RWPE2 (cell line): ENCODE measurements at places on chromosomes 5 and 9.
A peak's percentile ranks its signal among the peaks of the same experiment; 100 is the strongest.

- DNase-seq: no peak
These were observed 16.3 kb upstream of the GARNL3 start for GRCh38 chr9:127248241-127248640.

DNA sequence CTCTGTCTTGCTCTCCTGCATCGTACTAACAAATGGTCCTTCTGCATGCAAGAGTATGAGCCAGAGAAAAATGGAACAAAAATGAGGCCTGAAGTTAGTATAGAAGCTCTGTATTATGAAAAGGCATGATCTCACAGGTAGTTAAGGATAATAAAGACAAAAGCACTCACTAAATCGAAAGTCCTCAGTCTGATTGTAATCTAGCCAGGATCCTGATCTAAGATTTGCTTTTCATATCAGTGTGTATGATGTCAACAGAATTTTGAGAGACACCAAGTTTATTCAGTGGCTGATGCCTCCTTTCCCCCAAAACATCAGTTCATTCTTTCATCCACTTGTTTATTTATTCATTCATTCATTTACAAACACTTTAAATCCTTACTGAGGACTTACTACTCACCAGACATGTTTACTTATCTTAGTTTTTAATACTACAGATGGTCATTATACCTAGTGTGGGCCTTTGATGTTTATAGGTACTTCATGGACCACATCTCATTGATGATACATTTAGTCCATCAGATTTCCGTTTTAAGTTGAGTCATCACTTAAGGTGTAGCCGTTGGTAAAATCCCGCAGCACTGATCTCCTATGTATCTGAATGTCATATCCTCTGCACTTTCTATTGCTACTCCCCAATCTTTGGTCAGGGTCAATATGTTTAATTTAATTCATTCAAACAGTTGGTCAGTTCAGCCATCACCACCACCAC, 105.2 kb upstream of the DHFR start:
- no peak for DNase-seq

GRCh38 chr5:172506251-172506650, 51.9 kb upstream of the SH3PXD2B start:
- peak; percentile 34 for DNase-seq

- peak; percentile 34 for DNase-seq
These were observed 125.4 kb downstream of the C5orf15 start for GRCh38 chr5:133842846-133843611.

DNA sequence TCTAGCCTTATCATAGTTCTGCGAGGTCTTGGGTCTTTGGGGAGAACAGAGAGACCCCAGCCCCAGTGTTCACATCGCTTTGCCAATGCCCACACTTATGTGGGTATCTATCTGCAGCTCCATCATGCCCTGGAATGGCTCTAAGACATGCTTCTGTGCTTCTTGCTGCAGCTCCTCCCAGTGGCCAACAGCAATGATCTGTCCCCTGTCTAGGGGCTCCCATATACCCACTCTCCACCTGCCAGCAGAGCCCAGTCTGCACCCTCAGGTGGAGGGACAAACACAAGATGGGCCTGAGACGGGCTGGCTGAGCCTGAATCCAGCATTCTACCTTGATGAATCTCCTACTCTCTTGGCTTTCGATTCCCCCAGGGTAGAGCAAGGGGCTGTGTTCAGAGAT, 14.6 kb upstream of the DAP start:
- DNase-seq: no peak

GRCh38 chr5:104977529-104977928, 1414.9 kb upstream of the NUDT12 start:
- no peak for DNase-seq

DNA sequence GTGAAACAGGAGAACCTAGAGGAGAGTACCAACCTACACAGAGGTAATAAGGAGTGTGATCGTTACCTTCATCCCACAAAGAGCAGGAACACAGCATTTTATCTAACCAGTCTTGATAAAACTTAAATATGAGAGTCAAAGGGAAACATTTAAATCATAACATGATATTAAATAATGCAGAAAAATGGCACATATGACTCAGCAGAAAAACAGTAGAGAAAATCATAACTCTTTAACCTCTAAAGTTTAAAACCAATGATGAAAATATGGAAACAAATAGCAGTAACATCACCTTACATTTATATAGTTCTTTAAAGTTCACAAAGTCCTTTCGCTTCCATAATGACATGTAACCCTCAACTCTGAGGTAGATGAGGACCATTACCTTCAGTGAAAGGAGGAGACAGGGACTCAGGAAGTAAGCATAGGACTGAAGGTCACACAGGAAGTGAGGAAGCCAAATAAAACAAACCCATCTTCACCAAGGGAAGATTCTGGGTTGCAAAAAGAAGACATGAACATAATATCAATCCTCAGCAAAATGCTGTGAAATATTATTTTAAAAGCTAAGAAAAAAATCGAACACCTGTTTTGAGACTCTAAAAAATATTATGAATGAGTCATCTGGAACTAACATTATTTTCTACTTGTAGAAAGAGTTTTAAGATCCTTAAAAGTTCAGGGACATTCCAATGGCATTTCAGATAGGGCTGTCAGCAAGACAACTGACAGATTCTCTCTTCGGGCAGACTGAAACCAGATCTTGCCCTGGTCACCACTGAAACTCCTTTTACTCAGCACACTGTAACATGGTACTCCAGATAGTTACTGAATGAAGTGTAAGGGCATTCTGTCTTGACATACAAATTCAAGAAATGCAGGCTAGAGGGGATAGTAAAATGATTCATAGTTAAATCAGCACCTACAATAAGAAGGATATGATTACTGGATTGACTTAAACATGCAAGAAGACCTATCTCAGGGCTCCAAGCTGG, 148.5 kb downstream of the EPB41L4A start:
- no peak for DNase-seq

DNA sequence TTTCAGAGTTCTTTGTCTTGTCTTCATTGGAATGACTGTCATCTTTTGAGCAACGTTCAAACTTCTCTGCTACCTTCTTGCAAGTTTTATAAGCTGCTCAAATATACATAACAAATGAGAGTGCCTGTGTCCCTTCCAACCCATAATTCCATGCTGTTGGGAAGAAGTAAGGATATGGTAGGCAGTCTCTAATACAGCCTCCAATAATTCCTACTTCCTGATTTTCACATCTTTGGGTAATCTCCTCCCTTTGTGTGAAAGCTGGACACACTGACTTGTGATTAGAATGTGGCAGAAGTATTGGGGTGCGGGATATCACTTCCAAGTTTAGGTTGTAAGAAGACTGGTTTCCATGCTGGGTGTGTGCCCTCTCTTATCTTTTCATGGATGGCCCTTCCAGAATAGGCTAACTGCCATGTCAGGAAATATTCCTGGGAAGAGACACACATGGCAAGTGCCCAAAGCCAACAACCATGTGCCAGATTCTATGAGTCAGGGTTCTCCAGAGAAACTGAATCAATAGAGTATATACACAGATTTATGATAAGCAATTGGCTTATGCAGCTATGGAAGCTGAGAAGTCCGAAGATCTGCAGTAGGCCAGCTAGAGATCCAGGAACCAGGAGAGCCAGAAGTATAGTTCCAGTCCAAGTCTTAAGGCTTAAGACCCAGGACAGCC, 531.3 kb downstream of the NTRK2 start:
- no peak for DNase-seq

DNA sequence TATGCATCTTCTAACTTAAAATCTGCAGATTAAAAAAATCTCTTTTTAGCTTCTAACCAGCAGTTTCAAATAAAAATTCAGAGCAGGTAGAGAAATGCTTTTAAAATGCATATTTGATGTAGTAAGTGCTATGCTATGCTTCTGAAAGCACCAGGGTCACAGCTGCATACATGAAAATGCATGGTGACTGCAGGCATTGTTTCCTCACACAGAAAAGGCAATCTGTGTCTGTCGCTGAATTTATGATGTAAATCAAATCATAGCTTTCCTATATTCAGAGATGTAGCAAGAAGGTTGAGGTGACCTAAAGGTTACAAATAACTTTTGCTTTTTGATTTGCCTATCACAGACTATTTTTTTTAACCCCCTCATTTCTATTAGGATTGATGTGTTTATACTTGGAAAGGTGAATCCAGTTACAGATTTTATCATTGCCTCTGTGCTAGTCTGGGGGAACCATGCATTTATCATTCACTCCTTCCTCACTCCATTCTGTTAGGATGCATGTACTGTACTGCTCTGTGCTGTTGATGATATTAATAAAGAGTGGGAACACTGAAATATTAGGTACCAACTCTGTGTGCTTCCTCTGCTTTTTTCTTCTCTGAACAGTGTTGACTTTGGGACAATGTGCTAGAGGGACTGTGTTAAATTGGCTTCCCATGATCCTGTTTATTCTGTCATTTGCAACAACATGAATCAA, 65.6 kb downstream of the FOCAD start:
- DNase-seq: no peak

DNA sequence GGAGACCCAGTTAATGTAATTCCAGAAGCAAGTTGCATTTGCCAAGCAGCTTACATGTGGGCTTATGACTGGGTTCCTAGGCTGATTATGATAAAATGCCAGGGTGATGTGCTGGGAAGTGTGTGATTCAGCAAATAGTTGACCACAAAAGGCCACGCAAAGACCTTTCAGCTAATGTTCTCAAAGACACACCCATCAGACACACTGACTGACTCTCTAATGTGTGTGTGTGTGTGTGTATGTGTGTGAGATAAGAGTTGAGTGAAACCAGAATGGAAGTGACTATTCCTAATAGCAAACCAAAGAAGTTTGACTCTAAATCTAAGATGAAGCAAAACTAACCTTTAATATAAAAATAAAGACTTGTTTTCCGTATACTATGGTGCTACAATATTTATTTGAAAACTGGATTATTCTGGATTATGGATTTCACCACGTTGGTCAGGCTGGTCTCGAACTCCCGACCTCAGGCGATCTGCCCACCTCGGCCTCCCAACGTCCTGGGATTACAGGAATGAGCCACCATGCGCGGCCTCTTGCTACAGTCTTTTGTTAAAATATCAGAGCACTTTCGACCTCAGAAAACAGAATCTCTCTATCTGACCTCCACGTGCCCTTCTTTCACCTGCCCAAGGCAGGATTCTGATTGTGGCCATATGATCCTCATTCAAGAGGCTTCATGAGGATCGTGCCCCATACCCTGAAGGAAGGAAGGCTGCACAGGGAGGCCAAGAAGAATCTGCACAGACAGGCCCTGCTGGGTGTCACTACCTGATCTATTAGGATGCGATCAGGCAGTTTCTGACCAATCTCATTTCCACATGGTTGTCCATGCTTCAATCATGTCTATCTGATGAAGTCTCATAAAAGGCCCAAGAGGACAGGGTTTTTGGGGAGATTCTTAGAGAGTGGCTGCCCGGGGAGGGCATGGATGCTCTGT, 75.6 kb downstream of the USP20 start:
- peak; percentile 78 for DNase-seq

DNA sequence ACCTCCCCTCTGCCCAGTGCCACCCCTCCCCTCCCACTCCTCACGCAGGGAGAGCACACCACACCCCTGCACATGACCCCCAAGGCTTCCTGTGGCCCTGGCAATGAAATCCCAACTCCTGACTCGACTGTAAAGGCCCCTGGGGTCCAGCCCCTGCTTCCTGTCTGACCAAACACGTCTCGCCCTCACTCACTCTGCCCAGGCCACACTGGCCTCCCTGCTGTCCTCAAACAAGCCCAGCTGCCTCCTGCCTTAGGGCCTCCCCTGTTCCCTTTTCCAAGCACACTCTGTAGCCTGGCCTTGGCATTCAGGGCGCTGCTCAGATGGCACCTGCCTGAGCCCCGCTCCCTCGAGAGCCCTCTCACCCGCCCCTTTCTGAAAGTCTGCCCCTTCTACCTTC, 42.4 kb downstream of the HK3 start:
- DNase-seq: no peak

- no peak for DNase-seq
These were observed 247.3 kb downstream of the MAN2A1 start for GRCh38 chr5:109936996-109937395.

- DNase-seq: no peak
These were observed 87.7 kb downstream of the VCAN start for GRCh38 chr5:83559118-83559785.

DNA sequence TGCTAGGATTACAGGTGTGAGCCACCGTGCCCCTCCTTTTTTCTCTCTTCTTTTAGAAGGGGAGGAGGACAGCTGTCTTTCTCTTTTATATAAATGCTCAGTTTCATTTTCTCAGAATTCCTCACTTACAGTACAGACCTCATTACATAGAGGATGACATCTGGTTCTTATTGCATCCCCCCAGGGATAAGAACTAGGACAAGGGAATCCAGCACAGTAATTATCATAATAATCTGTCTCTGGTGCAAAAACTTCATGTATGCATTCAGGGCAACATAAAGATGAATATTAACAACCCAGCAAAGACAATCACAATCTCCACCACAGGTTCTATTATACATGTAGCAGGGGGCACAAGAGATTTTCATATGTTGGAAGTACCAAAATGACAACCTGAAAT, 5.1 kb downstream of the SPZ1 start:
- no peak for DNase-seq

DNA sequence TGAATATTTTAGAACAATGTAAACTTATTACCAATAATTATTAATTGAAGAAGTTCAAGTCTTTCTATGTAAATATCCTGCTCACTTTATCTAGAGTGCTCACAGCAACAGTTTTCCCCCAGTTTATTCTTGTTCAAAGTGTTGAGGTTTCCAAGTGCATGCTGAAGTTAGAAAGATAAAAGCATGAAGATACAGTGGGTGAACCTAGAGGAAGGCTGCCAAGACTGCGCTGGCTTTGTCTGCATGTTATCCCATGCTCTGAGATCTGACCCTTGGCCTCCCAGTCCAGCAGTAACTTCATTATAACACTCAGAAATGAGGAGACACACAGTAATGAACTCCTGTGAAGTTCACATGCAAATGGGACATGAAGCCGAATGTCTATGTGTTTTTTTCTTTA, 76.0 kb upstream of the PIP5K1B start:
- no peak for DNase-seq

GRCh38 chr9:135770771-135771170, 68.8 kb downstream of the KCNT1 start:
- DNase-seq: no peak

GRCh38 chr5:78397831-78398230, 37.4 kb downstream of the SCAMP1 start:
- no peak for DNase-seq

DNA sequence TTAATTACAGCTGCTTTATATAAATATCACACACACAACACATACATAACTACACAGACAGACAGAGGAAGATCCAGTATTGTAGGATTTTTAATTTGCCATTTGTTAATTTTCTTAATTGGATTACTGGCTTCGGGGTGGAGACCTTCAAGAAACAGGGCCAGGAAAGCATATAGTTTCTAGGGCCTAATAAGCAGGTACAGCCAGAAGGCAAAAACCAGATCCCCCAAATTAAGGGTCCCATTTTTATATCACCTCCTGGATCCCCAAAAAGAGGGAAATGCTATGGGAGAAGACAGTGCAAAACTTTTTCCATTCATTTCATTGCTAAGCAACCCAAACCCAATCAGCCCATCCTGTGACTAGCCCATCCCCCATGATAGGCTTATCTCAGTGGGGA, 373.3 kb upstream of the FAM174A start:
- no peak for DNase-seq

DNA sequence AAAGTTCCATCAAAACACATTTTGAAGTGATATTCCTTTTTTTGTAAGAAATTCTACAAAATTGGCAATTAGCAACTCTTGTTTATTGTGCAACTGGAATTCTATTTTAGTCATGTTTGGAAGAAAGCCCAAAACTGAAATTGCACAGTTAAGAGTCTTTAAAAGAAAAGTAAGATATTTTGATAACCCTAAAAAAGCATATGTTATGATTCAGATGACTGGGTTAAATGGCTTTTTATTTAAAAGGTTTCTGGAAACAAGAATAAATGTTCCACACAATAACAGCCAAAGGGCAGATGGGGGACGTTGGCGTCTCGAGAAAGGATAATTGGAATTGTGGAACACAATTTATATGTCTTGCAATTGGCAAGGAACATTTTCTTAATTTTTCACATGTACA, 275.2 kb downstream of the CDH9 start:
- no peak for DNase-seq
